HEK293T (cell line): ENCODE measurements at places on chromosomes 6 and 20.

- no peak for DNase-seq
Measured at GRCh38 chr20:31608251-31608945, 3.3 kb downstream of the ID1 start.

- DNase-seq: no peak
Measured at GRCh38 chr6:142912125-142912524, 32.9 kb downstream of the HIVEP2 start.

DNA sequence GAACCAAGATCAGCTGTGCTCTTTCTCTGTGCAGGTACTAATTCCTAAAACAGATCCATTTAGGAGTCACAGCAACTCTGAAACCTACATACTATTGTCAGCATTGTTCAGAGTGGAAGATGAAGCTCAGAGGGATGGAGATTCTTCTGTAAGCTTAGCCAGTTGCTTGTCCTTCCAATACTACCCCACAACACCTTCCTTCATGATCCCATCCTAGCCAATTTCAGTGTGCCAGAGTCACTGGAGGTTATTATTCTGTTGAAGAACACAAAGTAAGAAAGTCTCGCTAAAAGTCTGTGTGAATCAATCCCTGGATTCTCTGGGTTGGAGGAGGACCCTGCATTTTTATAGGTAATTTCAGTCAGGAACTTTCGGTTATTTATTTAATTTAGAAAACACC, 2.3 kb downstream of the POPDC3 start:
- DNase-seq: no peak

DNA sequence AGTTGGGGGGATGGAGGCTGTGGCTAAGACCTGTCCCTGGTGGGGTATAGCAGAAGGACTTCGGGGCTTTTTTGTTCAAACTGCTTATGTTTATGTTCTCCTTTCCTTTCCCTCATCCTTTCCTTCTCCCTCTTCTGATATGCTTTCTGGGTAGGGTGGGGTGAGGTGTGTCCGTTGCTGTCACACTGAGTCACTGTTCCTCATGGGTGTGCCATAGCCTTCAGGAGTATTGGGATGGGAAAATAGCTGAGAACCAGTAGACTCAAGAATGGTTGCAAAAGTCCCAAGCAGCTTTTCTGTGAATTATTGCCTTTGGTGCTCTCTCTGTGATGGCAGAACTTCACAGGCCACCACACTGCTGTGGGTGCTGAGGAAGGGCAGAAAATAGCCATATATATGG, 39.6 kb downstream of the TPD52L1 start:
- no peak for DNase-seq

GRCh38 chr6:22925920-22926789, 356.8 kb downstream of the HDGFL1 start:
- no peak for DNase-seq

GRCh38 chr6:43878823-43879495, 108.9 kb downstream of the VEGFA start:
- DNase-seq: no peak

DNA sequence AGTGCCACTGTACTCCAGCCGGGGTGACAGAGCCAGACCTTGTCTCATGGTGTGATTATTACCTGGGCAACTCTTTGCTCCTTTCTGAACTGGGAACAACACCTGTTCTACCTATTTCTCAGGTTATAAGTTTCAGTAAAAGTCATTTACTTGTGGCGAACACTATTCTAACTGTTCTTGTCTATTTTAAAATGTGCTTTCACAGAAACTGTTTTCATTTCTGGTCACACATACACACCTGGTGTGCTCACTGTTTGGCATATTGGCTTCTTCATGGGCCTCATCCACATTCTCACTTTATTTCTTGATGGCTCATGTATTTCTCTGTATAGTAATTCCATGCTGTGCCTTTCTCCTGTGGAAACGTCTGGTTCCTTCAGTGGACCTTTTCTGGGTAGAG, 30.5 kb upstream of the XRN2 start:
- no peak for DNase-seq

GRCh38 chr6:131262060-131262459, 126.8 kb downstream of the AKAP7 start:
- no peak for DNase-seq

- no peak for DNase-seq
Measured at GRCh38 chr20:54079652-54080051, 9.3 kb upstream of the BCAS1 start.

DNA sequence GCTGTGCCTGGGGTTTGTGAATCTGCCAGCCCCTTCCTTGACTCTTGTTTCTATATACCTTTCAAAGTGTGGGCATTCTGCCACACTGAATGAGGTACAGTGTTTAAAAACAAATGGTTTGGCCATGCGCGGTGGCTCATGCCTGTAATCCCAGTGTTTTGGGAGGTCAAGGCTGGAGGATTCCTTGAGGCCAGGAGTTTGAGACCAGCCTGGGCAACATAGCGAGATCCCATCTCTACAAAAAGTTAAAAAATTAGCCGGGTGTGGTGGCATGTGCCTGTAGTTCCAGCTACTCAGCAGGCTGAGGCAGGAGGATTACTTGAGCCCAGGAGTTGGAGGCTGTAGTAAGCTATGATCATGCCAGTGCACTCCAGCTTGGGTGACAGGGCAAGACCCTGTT, 5.8 kb downstream of the FAM83D start:
- no peak for DNase-seq
